CD4-positive, alpha-beta T cell treated with Interleukin-21 for 1 hour (primary cell): ENCODE measurements at places on chromosomes 11 and 22.
A peak's percentile ranks its signal among the peaks of the same experiment; 100 is the strongest.

DNA sequence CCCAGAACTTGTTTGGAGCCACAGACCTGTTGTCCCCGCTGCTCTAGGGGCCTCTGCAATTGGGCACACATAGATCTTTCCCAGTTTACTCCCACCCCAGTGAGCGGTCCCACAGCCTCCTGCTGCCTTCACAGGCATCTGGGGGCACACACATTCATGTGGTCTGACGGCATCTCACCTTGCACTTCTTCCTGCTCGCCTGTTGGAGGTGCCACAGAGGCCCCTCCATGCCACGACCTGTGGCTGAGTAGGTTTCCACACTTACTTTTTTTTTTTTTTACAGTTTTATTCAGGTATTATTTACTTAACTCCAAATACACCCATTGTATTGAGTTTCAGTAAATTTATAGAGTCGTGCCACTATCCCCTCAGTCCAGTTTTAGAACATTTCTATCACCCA lies 68.9 kb upstream of the SEPTIN5 start:
- no peak for DNase-seq

GRCh38 chr11:36347384-36347906 lies 51.4 kb downstream of the PRR5L start:
- no peak for DNase-seq

- no peak for DNase-seq
Measured at GRCh38 chr22:47351836-47352579, 589.6 kb downstream of the TBC1D22A start.

GRCh38 chr11:30206249-30206996 lies 24.4 kb upstream of the FSHB start:
- no peak for DNase-seq

DNA sequence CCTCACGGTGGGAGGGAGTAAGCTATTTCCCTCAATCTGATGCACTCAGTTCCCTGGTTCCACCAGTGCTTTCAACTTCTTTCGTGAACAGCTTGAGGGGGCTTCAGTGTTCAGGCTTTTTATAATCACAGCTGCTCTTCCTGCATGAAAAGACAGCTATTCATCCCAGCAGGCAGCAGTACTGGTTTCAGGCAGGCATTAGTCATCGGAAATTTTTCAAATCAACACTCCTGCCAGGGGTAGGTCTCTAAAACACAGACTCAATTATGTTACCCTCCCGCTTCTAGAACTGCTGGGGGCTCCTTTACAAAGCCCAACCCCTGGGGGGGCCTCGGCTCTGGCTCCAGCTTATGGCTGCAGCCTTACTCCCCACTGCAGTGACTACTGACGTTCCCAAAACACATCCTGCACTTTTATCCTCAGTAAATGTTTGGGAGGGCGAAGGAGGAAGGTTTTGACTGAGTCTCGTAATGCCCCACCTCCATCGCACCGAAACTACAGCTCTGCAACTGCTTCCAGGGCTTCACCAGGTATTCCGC lies 5.8 kb downstream of the POLDIP3 start:
- no peak for DNase-seq

DNA sequence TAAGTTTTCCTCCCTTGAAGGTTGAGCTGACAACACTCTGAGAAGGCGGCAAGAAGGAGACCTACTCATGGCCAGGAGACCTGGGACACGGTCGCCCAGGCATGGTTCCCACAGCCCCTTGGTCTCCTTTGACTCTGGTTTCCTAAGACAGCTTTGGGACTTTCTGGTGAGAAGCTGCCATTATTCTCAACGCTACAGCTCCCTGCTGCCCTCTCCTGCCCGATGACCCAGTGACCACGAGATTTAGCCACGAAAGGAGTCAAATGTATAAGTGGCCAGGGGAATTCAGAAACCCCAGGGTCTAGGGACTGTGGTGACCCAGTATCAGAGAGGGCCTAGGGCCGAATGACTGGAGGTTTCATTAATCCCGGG lies 699 bp upstream of the SDF2L1 start:
- DNase-seq = no peak

GRCh38 chr22:19707347-19708290 lies 6.7 kb upstream of the SEPTIN5 start:
- no peak for DNase-seq

- no peak for DNase-seq
Measured at GRCh38 chr11:65586676-65587075, 8.9 kb downstream of the KCNK7 start.

- DNase-seq = no peak
Measured at GRCh38 chr11:32487270-32487669, 51.9 kb upstream of the WT1 start.

- DNase-seq = peak; percentile 62
Measured at GRCh38 chr22:38953577-38954413, 3.6 kb upstream of the APOBEC3A start.

- no peak for DNase-seq
Measured at GRCh38 chr11:112958670-112959069, 2.5 kb upstream of the NCAM1 start.

GRCh38 chr11:131423688-131424087 lies 53.3 kb downstream of the NTM start:
- no peak for DNase-seq
